ENCODE measurements at places on chromosomes 13 and 19. TPM values are rescaled to one million over a fixed set of nuclear protein-coding genes. Genes with fewer than 3 reads are reported as not detected.

- no peak for DNase-seq
Measured at GRCh38 chr19:15280048-15280725, 47.9 kb upstream of the EPHX3 start.

DNA sequence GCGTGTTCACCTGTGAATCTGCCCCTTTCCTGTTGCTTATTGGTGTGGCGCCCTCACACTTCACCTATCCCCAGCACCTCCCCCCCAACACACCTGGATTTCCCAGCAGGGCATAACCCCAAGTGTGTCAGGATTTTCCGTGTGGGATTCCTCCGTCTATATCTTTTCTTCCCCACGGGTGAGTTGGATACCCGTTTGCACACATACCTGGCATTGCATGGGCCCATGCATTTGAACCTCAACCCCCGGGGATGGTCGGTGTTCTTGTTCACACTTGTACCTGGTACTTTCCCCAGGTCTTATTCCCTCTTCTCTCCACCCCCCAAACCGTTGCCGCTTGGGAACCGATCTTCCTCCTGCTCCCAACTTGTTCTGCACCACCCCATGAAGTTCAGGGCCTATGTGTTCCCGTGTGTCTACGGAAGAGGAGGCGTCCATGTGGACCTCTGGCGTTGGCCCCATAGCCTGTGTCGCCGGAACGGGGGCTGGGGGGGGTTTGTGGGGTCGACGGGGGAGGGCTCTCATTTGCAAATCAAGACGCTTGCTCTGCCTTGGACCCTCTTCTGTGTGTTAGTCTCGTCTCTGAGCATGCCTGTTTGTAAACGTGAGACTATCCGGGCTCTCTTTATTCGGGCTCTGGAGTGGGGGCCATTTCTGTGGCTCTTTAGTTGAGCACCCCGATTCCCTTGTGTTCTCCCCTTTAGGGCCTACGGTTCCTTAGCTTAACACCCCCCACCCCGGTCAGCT is 1.7 kb downstream of the PRR12 start:
- DNase-seq = no peak

DNA sequence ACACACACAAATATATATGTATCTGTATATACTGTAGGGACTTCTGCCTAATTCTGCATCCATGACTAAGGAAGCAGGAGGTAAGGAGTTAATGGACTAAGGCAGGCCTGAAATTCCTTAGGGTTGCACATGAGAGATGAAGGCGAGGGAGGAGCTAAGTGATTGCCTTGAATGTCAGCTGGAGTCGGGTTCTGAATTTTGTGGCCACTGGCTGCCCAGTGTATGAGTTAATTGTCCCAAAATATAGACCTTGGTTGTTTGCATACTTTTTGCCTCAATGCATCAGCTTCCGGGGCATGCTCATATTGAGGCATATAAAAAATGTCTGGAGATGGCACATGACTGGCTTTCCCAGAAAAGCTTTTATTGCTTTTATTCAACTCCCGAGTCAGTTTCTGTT is 245.5 kb downstream of the TDRD3 start:
- no peak for DNase-seq

GRCh38 chr19:47663911-47664771 is 49.1 kb upstream of the EHD2 start:
- DNase-seq = peak; percentile 41

DNA sequence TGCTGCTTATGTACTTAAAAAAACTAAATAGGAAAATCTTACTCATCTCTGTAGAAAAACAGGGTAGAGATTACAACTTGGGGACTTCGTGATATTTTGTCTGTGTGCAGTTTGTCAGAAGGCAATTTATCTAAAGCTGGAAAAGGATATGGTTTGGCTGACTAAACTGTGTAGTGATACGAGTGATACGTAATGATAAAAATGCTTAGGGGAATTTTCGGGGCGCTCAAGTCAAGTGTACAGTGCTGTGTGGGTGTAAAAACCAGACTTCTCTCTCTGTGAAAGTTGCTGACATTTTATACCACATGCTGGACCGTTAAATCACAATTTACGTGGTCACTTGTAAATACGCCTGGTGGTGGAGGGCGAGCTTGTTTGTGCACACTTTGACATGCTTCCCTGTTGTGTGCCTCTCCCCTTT is 221.7 kb downstream of the KCNRG start:
- DNase-seq = no peak

DNA sequence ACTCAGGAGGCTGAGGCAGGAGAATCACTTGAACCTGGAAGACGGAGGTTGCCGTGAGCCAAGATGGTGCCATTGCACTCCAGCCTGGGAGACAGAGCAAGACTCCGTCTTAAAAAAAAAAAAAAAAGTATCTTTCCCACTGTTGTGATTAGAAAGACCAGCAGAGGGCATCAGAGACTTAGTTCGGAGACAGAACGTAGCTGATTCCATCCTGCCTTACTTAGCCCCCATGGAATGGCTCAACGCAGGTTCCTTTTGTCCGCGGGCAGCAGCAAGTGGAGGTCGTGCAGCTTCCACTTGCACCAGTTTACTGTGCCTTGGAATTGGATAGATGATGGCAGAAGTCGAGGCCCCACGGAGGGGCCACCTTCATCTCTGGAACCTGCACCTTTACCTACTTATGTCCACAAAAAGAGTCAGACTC is 8.1 kb downstream of the TIMM29 start:
- DNase-seq = no peak

DNA sequence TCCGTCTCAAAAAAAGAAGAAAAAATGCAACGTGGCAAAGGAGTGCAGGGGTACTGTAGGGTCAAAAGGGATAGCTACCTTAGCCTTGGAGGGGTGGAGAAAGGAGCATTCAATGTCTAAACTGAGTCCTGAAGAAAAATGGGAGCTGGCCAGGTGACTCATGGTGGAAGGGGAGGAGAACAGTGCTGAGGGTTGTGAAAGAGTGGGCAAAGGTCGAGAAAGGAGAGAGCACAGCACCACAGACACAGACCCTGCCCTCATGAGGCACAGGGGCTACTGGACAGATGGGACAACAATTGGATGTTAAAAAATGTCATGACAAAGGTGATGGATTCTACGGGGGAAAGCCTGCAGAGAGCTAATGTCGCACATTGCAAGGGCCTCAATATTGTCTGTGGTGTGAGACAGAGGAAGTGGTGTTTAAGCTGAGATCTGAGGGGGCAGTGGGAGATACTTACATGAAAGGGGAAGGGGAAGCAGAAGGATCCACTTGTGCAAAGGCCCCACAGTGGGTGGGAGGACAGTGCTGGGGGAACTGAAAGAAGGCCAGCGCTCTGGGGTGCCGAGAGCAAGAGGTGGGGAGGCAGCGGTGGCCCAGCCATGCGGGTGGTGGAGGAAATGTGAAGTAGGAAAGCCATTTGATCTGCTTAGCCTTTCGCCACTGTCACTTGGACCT is 42.9 kb upstream of the URAD start:
- DNase-seq = no peak

- DNase-seq = no peak
Measured at GRCh38 chr13:79585033-79585432, 104.1 kb downstream of the NDFIP2 start.

- DNase-seq = no peak
Measured at GRCh38 chr13:113552786-113553434, 31.6 kb upstream of the TFDP1 start.

- DNase-seq = no peak
Measured at GRCh38 chr13:41708713-41709112, 251.4 kb downstream of the RGCC start.

GRCh38 chr13:112686364-112686763 is 3.5 kb upstream of the ATP11A start:
- no peak for DNase-seq

- DNase-seq = no peak
Measured at GRCh38 chr19:7428651-7429113, 60.2 kb downstream of the PEX11G start.

The DKKL1 gene
- not detected for total RNA-seq

The CD22 gene
- 1.3 TPM for total RNA-seq

The CYP2A6 gene
- total RNA-seq = 0.36 TPM

The PPM1N gene
- total RNA-seq = 2.8 TPM

The ZFR2 gene
- 0.12 TPM for total RNA-seq

The KLK15 gene
- not detected for total RNA-seq

The SIGLEC9 gene
- total RNA-seq = 3.5 TPM

The HSD17B14 gene
- total RNA-seq = 13.0 TPM
